ENCODE measurements at places on chromosomes 5 and 9.

DNA sequence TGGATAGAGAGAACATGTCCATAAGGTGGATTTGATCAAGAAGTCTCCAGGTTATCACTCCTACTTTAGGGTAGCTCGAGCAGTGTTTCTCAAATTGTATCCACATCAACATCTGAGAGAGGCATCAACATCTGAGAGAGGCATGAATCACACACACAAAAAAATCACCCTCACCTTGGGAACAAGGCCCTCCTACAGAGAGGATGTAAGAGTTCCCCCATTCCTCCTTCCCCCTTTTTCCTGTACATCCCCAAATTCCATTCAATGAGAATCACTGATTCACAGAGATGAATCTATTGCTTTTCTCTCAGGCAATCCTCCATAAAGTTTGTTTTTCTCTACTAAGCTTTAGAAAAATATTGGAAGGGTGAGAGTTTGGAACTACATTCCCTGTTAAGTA lies 233.4 kb upstream of the CDH6 start:
- DNase-seq: no peak

DNA sequence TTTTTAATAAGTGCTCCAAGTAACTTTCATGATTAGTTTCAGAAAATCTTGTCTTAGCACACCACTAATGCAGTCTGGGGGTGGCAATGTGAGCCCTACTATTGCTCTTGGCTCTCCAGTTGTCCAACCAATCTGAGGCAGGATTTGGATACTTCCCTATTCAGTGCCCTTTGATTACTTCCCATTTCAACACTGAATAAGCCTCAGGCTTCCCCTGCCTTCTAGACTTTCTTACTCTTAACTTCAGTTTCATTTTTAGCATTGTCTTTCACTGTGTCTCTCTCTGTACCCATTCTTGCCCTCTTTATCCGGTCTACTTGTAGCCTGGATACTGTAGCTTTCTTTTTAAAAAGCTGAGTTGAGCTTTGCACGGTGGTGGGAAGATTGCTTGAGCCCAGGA lies 186.1 kb downstream of the C9orf152 start:
- no peak for DNase-seq

GRCh38 chr5:39106322-39106721 lies 32.1 kb upstream of the RICTOR start:
- no peak for DNase-seq

DNA sequence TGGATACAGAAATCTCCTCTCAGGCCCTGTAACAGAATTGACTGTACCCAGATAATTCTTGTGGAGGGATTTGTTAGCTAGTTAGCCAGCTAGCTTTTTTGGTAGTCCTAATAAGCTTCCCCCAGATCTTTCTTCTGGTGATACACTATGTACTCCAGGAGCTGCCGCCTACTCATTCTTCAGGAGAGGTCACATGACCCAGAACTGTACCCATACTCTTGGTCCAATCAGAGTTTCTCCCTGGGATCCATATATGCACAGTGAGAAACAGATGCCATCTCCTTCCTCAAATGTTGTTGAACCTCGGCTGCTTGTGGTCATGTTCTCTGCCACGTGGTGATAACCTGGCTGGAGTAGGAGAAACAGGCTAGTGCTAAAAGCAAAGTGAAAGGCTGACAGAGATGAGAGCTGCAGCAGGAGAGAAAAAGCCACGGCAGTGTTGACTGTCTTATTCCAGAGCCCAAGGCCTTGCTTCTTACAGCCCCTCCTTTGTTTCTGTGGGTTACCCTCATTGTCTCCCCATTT lies 123.0 kb upstream of the RFX3 start:
- no peak for DNase-seq

- no peak for DNase-seq
Measured at GRCh38 chr9:85987236-85987635, 46.3 kb downstream of the NAA35 start.

DNA sequence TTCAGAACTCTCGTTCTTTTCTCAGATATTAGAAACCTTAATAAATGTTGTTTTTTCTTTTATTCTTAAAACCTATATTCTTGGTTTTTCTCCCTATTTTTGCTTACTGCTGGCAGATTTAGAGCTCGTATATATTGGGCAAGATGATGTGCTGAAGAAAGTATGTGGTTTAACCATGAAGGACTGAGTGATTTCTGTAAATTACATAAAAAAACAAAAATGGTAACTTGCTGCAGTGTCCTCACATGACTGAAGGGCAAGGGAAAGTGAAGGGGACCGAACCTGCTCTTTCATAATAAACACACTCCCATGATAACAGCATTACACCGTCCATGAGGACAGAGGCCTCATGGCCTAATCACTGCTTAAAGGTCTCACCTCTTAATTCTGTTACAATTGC lies 393.8 kb upstream of the ZNF608 start:
- DNase-seq: no peak
